ENCODE measurements at places on chromosomes 12 and 14.

GRCh38 chr14:21204167-21205025 is 48.5 kb upstream of the OR5AU1 start:
- DNase-seq, result no peak

DNA sequence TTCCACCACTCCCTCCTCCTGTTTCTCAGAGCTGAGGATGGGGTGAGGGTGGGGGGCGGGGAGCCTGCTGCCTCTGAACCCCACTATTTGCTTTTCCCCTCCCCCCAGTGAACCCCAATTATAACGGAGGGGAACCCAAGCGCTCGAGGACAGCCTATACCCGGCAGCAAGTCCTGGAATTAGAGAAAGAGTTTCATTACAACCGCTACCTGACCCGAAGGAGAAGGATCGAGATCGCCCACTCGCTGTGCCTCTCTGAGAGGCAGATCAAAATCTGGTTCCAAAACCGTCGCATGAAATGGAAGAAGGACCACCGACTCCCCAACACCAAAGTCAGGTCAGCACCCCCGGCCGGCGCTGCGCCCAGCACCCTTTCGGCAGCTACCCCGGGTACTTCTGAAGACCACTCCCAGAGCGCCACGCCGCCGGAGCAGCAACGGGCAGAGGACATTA is 1.1 kb downstream of the HOXC4 start:
- DNase-seq, result no peak

DNA sequence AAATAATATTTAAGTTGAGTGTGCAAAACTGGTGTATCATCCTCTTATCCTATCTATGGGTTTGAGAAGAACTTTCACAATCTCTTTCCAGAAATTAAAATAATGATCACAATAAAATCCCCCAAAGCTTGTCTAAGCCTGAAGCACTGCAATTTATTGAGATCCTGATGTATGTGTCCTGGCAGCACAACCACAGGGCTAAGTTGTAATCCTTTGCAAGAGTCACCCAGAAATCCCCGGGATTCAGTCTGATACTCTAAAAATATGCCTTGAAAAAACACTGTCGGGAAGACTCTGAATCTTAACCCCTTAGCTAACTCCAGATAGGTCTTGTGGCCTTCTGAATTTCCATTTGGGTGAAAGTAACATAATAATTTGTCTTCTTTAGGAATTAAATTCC is 40.3 kb upstream of the STXBP6 start:
- no peak for DNase-seq

- no peak for DNase-seq
Measured at GRCh38 chr14:57287745-57288144, 19.0 kb downstream of the AP5M1 start.

DNA sequence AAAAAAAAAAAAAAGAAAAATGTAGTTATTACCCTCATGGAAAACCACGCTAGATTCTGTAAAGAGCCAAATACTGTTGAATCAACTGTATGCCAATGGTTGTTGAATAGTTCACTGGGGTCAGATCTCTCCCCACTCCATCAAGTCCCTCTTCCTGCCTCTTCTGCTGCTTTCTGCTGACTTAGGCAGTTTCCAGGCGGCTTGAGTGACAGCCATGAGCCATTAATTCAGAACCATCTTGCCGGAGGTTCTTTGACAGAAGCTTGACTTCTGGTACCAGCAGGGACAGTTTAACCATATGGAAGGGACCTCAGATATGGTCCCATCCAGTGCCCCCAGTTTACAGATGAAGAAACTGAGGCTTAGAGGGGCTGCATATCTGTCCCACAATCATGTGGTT is 34.5 kb downstream of the TSPAN11 start:
- no peak for DNase-seq

DNA sequence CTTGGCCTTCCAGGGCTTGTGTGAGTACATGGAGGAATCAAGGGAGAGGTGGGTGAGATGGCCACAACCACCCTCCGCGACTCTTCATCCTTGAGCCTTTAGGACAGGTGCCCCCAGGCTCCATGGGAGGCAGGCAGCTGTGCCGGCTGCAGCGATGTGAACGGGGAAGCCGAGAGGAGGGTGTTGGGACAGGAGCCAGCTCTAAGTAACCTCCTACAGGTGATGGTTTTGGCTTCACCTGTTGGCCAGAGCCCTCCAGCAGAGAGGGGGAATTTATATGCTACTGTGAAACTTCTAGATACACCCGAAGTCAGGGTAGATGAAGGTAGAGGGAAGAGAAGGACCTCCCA is 132.2 kb upstream of the HIF1A start:
- DNase-seq, result no peak

DNA sequence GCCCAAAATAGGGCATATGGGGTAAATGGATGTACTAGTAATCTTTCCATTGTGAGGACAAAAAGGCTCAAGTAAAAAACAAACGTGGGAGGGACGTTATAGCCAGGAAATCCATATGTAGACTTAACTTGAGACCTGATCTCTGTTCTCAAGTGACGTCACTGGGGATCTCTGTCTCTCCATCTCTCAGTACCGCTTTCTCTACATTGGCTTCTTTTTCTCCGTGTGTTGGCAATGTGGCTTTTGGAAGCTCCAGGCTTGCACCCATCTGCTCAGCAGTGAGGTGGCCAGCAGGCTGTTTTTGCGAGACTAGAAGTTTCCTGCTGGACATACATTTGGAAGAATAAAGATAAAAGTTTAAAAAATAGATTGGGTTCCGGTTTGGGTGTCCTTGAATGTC is 66.0 kb upstream of the NRXN3 start:
- no peak for DNase-seq

- DNase-seq, result no peak
Measured at GRCh38 chr14:62739647-62740046, 305.6 kb downstream of the KCNH5 start.

DNA sequence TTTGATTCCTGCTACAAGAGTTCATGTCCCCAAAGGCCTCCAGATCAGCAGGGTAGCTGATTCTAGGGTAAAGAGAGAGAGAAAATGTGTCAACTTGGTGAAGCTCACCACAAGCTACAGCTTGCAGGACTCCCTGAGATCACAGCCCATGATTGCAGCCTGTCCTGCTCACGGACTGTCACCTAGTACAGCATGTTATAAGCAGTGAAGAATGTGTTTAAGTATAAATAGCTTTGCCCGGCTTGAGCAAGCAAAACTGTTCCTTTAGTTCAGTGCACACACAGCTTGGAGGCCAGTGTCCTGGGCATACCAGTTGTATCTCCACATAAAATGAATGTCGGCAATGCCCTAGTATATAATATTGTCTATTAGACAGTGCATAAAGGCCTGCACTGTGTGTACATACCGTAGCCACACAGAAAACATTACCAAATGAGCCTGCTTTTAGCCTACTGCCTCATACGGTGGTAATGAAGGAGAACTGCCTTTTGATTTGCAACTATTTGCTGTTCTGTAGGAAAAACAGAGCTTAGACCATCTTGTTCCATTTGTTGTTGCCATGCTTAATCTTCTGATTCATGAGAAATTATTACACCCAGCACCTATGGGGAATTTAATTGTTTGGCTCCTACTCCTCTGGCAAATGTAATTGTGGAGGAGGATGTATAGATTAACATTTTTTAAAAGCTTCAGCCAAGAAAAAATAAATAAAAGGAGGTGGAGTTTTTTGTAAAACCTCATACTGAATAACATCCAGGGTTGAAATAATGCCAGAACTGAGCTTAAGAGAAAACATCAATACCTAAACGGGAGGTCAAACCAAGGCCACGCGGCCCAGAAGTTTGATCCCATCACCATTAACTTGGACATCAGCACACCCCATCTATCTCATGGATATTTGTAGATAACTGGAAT is 108.1 kb upstream of the G2E3 start:
- no peak for DNase-seq

DNA sequence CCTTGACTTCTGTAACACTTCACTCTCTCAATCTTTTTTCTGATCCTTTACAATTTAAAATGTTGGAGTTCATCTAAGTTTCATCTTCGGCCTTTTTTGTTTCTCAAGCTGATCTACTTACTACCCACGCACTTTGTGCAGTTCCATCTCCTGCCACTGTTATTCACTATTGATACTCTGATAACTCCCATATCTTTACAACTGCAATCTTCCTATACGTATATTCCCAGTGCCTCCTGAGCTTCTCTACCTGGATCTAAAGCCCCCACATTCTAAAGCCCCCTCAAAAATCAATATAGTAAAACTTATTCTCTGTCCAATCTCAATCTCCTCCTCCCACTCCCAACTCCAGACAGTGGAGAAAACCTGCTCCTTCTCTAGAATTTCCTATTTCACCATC is 5.9 kb downstream of the ATG2B start:
- no peak for DNase-seq

DNA sequence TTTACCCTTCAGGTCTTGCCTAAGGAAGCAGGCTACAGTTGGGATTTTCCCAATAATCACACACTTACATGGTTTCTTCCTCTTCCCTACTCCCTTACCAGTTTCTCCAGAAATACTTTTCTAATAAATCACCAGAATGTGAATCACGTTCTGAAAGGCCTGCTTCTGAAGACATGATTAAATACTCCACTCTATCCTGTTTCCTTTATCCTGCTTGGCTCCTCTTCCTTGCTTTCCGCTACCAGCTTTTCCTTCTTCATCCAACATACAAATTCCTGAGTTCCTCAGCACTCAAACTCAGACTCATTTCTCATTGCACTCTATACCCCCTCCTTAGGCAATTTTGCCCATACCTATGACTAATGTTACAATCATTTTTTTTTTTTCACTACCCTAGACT is 118.3 kb downstream of the MGAT4C start:
- DNase-seq, result no peak

DNA sequence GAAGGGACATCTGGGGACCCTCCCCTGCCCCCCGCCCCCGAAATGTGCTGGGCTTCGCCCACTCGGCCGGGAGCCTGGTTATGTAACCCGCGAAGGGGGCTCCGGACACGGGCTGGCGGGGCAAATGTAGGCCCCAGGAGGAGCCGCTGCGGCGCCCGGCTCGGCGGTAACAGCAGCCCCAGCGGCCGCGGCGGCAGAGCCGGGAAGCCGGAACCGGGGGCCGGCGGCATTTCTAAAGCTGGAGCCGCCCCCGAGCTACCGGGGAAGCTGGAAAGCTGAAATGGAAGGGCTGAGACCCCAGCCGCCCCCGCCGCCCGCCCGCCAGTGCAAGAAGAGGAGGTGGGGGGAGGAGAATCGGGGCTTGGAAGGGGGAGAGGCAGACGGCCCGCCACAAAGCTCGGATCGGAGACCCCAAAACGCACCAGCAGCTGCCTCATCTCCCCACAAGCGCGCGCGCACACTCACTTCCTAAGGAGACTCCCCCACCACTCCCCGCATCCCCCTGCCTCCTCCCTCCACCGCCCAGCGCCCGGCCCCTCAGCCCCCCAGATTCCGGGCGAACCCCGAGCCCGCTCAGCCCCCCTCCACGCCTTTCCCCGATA is 1.5 kb downstream of the KDM2B start:
- DNase-seq, result peak; percentile 52

GRCh38 chr12:6292606-6293005 is 17.9 kb upstream of the PLEKHG6 start:
- no peak for DNase-seq

DNA sequence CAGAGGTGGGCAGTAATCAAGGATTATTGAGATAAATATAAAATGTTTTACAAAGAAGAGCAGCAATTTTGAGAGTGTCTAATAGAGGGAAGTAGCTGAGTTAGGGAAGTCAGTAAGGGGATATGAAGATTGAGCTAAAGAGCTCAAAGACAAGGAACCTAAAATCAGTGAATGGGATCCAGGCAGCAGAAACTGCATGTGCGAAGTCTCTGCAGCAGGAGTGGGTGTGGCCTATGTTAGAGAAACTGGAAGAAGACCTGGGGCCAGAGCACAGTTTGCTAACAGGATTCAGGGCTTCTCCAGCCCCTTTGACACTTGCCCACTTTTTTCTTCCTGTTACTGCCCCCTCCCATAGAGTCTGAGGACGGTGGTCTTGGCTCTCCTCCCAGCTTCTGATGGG is 36.3 kb upstream of the PLXNC1 start:
- no peak for DNase-seq

GRCh38 chr12:52600941-52601481 is at the start of gene KRT72:
Gene KRT72, minus strand, starts transcription at chr12:52601463. Its CDS starts 11 bp downstream, at chr12:52601452.
- DNase-seq, result no peak

DNA sequence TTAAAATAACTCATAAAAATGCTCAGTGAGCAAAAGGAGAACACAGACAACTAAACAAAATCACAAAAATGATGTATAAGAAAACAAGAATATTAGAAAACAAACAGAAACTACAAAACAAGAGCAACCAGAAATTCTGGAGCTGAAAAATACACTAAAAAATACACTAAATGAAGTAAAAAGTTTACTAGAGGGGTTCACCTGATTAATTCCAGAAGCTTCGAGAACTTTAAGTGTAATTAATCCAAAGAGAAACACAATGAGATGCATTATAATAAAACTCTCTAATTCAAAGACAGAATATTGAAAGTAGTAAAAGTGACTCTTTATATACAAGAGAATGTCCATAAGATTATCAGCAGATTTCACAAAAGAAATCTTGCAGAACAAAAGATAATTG is 558.4 kb downstream of the CCER1 start:
- DNase-seq, result no peak

DNA sequence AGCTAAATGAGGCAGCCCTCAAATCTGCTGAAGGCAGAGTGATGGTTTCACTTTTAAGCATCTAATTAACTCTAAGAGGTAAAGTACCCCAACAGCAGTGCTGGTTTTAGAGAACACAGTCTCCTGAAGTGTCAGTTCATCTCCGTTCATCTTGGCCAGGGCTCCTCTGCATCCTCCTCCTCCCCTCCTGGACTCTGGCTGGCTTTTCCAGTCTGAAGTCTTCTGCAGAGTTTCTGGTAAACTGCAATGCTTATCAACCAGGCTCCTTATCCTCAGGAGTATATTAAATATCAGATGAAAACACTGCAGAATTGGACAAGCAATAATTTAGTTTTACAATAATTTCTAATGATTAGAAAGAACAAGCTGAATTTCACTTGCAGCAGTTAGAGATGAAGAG is 115.4 kb downstream of the GTF2A1 start:
- no peak for DNase-seq

DNA sequence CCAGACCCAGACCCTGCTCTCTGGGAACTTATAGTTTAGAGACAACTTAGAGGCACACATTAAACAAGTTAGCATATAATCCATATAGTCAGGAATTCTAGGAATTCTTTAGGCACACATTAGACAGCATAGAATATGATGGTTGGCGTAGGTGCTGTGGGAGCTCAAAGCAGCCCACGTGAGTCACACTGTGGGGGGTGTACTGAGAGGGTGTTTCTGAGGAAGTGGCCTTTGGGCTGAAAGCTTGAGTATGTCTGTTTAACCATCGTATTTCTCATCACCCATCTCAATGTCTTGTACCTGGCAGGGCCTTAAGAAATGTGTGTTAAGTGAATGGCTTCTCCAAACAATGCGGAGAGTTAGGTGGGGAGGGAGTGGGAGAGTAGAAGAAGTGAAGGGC is 67.2 kb downstream of the TMEM30B start:
- no peak for DNase-seq

GRCh38 chr12:57110104-57111030 is 795 bp downstream of the STAT6 start:
- DNase-seq, result no peak

DNA sequence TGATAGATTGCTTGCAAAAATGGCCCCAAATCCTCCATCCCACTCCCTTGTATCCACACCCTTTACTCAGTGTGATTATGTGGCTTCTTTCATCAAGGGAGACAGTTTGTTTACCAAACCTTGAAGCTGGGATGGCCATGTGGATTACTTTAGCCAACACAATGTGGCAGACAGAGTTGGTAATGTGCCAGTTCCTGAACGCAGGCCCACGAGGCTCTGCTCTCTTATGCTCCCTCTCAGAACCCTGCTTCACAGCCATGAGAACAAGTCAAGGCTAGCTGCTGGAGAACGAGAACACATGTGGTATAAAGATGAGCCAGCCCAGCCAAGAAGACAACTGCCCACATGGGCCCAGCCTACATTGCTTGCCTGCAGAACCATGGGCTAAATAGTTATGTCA is 162.3 kb downstream of the NDUFA12 start:
- DNase-seq, result no peak

Measured in GM12891 (cell line).